ENCODE measurements at places on chromosomes 4 and X. TPM values are rescaled to one million over a fixed set of nuclear protein-coding genes. Genes with fewer than 3 reads are reported as not detected.
A peak's percentile ranks its signal among the peaks of the same experiment; 100 is the strongest.

DNA sequence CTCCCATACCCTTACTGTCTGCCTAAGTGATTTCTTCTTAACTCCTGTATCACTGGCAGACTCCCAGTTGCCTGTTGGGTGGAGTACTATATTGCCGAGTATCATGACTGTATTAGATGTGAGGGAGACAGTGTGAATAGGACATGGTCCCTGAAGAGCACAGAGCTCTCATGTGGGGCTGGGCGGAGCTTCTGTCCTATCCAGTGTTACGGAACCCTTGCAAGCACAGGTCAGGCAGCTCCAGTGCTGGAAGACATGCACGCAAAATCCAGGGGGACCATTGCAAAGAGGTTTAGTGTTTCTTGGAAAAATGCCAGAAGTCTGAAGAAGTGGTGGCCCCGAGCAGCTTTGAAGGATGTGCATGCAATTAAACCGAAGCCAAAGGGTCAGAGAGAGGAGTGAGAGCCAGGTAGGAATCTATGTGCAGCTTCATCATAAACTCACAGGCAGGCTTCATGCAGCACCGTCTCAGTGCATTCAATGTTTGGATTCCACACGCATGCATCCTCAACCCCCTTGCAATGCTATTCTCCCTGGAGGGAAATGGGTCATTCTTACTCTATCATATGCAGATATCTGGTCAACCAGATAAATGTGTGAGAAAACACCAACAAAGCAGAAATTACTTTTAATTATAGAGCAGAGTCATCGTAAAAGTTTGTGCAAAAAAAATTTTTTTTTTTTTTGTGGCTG is 49.7 kb upstream of the DHRSX start:
- peaks cover 33% of the 10 kb centered on the region for H3K4me1 ChIP-seq
- peak; percentile 3 for DNase-seq
- no peak overlapping the region for H3K4me3 ChIP-seq
- peaks cover 32% of the 10 kb centered on the region for H3K27me3 ChIP-seq

DNA sequence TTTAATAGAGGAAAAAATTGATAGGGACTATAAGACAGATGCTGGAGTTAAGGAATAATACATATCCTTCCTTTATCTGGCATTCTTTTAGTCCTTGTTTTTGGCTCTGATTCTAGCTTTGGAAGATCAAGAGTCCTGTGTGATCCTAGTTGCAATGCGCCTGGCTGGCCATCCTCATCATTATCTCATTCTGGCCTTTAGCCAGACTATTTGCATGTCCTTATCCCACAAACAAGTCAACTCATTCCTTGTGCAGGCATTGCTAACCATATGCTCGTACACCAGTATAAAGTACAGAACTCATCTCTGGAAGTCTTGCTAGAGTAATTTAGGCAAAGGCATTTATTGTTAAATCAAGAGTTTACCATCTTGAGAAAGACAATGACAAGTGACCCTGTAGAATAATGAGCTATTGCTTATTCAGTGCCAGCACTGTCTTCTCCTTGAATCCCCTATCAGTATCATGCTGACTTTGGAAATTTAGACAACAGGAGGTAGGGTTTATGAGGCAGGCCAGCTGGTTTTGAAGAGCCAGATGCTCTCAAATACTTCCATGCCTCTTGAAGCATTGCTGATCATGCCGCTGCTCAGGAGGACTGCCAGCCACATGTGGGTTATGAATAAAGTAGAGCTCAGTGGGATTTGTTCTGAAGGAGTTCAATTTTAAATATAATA is 1730.3 kb upstream of the TENM3 start:
- H3K27ac ChIP-seq = no peak overlapping the region
- H3K27me3 ChIP-seq = no peaks in the 10 kb centered on the region
- no peaks in the 10 kb centered on the region for H3K36me3 ChIP-seq
- no peak for DNase-seq
- no peaks in the 10 kb centered on the region for H3K4me1 ChIP-seq

GRCh38 chrX:39309721-39310152 is 508.5 kb downstream of the MID1IP1 start:
- H3K36me3 ChIP-seq = no peaks in the 10 kb centered on the region
- no peak for DNase-seq
- H3K27me3 ChIP-seq = peaks cover 2% of the 10 kb centered on the region
- no peak overlapping the region for H3K4me3 ChIP-seq

DNA sequence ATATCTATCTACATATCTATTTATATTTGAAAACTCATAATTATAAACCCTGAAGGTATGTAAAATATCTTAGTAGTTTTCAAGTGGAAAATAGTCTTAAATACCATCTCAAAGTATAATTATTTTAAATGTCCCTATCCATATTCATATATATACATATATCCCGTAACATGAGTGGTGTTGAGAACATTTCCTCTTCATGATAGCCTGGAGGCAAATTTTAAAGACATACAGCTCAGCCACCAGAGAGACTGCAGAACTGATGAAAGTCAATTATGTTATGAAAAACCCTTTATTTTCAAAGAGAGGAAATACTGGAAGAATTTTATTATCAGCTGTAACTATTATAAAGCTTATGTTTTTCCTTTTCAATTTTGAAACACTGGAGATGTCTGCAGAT is 1806.7 kb upstream of the PCDH7 start:
- H3K4me3 ChIP-seq = no peak overlapping the region
- H3K27ac ChIP-seq = no peak overlapping the region
- H3K36me3 ChIP-seq = no peaks in the 10 kb centered on the region
- DNase-seq = no peak
- H3K4me1 ChIP-seq = peaks cover 38% of the 10 kb centered on the region

DNA sequence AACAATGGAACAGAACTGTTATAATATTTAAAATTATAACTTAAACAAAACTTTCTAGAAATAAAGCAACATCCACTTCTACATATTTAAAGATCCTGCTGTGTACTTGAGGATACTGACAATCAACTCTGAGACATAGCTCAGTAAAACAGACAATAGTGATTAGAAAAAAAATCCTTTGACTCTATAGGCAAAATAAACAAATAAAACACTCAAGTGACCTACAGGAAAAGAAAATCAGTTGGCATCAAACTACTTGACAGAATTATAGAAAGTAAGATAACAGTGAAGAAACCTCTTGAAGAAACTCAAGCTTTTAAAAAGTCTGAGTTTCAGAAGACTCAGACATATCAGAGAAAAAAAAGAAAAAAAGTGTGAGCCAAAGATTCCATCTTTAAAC is 55.9 kb upstream of the THOC2 start:
- no peak overlapping the region for H3K27ac ChIP-seq
- DNase-seq = no peak
- no peak overlapping the region for H3K4me3 ChIP-seq
- no peaks in the 10 kb centered on the region for H3K36me3 ChIP-seq
- H3K27me3 ChIP-seq = no peaks in the 10 kb centered on the region

SOX3 gene
- total RNA-seq = not detected

OPHN1 gene
- 8.6 TPM for total RNA-seq

WNK3 gene
- total RNA-seq = not detected

TMEM185A gene
- total RNA-seq = 15.7 TPM

GPRIN3 gene
- 0.05 TPM for total RNA-seq

Data from HFFc6 (cell line).